NCI-H1930 (cell line): ENCODE measurements at places on chromosomes 3 and 15.

- DNase-seq = no peak
Measured at GRCh38 chr3:24168977-24169376, 223.9 kb downstream of the NR1D2 start.

GRCh38 chr3:107498646-107499045, 24.1 kb upstream of the BBX start:
- DNase-seq = no peak

DNA sequence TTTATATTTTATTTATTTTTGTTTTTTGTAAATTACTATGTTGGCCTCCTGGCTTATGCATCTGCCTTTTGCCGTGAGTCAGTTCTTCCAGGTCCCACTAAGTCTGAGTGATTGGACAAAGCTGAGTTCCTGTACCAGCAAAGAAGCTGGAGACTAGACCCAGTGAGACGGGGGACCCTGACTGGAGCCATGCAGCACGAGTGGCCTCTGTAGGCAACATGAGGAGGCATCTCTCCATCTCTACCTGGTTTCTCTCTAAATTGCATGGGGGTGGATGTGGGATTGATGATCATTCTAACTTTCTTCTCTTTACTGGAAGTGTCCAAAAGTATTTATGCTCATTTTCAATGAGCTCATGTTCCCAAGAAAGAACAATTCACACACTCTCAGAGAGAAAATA, 155.3 kb upstream of the MRPL3 start:
- no peak for DNase-seq

DNA sequence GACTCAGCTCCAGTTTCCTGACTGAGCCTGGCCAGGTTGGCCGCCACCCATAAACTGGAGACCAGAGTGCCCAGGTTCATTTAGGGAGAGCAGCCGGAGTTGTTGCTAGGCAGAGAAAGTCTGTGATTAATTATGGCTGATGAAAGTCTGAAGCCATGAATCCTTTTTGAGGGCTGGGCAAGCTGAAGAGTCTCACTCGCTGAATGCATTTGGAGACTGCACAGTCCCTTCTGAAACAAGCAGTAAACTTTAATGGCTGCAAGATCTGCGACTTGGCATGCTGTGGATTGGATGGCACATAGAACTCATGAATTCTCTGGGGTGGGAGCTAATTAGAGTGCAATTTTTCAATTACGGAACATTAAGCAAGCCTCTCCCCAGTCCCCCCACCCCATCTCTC, 282.1 kb downstream of the RPLP1 start:
- DNase-seq = no peak

GRCh38 chr3:195113536-195114425, 157.2 kb downstream of the XXYLT1 start:
- no peak for DNase-seq

DNA sequence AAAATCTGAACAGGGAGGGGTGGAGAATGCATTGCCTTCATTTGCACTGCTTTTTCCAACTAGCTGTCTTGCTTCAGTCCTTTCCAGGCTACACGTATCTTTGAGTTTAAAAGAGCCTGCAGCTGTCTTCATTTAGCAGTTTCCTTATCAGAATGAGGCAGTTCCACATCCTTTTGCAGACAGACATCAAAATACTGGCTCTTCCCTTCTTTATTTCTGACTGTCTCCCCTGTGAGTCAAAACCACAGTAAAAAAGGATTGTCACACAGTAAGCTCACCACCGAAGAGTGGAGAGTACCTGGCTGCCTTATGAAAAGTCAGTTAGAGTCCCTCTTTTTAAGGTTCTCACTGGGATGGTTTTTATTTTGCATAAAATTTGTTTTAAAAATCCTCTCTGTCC, 205.5 kb upstream of the CD96 start:
- no peak for DNase-seq

- DNase-seq = no peak
Measured at GRCh38 chr15:51077221-51078153, 17.2 kb downstream of the TNFAIP8L3 start.

GRCh38 chr3:2992534-2992933, 117.6 kb downstream of the IL5RA start:
- no peak for DNase-seq
